ENCODE measurements at places on chromosomes 2 and 18.

- H3K27ac ChIP-seq, result no peak overlapping the region
- no peak for DNase-seq
- no peaks in the 10 kb centered on the region for H3K36me3 ChIP-seq
Measured at GRCh38 chr2:149832324-149832723, 244.7 kb upstream of the MMADHC start.

DNA sequence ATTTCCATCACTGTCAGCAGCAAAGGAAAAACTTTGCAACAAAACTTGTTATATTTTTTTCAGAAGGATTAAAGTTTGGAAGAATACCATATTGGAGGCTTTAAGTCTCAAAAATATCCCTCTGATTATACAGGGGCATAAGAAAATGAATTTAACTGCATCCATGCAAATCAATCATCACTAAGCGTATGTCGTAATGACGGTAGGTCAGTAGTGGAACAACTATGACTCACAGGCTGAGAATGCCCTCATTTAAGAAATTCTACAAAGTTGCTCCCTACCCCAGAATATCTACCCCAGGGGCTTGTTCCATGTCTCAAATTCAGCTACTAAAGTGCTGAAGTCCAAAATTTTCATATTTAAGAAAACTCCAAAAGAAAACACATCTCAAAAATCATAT is 12.5 kb upstream of the NAB1 start:
- peaks cover 4% of the 10 kb centered on the region for H3K4me1 ChIP-seq
- H3K27ac ChIP-seq, result no peak overlapping the region
- H3K4me3 ChIP-seq, result no peak overlapping the region

DNA sequence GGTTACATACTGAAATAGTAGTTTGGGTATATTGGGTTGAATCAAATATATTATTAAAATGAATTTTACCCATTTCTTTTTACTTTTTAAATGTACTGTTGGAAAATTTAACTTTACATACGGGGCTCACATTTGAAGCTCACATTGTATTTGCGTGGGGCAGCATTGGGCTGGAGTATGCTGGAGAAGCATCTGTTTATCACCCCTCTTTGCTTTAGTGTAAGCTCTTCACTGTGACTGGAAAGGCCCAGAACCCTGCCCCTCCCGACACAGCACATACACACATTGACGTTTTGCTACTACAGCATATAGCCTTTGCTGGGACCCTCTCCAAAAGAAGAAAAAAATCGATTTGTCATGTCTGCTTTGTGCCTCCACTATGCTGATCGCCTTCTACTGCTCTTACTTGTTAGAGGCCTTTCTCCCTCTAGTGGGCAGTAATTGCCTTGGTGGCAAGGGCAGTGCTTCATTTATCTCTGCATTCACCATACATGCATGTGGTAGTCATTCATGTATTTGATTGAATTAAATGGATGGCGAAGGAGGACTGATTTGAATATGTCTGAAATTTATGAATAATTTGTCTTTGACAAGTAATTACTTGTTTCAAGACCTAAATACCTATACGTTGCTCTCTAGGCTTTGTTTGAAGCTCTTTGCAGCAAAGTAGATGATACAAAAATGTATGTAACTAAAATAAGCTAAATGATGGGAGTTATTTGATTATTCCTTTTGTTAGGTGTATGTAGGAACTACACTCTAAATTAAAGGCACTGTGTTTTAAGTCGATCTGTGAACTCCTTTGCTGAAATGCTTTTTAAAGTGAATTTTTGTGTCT is 37.4 kb downstream of the VAPA start:
- no peaks in the 10 kb centered on the region for H3K4me1 ChIP-seq
- H3K36me3 ChIP-seq, result peaks cover 9% of the 10 kb centered on the region
- no peaks in the 10 kb centered on the region for H3K27me3 ChIP-seq
- no peak overlapping the region for H3K4me3 ChIP-seq
- DNase-seq, result peak; percentile 85
- H3K27ac ChIP-seq, result peak overlapping the region; percentile 14

GRCh38 chr2:149021761-149022160 is 16.7 kb upstream of the LYPD6B start:
- H3K4me3 ChIP-seq, result no peak overlapping the region
- H3K4me1 ChIP-seq, result peaks cover 11% of the 10 kb centered on the region
- no peak overlapping the region for H3K27ac ChIP-seq
- no peaks in the 10 kb centered on the region for H3K36me3 ChIP-seq
- DNase-seq, result no peak
- no peaks in the 10 kb centered on the region for H3K27me3 ChIP-seq

DNA sequence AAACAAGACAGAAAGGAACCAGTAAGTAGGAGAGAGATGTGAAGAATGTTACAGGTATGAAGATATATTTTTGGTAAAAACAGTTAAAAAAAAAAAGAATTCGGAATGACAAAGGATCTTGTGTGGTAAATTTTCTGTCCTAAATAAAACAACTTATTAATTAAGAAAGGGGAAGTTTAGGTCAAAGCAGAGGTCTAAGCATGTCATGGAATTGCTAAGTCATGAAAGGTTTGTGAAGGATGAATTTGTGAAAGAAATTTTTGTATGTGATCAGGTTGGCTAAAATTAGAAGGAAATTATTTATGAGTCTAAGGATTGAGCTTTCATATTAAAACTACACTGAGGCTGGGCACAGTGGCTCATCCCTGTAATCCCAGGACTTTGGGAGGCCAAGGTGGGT is 11.1 kb upstream of the ALPG start:
- H3K4me3 ChIP-seq, result no peak overlapping the region
- no peak for DNase-seq
- H3K36me3 ChIP-seq, result no peaks in the 10 kb centered on the region
- H3K27ac ChIP-seq, result no peak overlapping the region
- no peaks in the 10 kb centered on the region for H3K4me1 ChIP-seq

DNA sequence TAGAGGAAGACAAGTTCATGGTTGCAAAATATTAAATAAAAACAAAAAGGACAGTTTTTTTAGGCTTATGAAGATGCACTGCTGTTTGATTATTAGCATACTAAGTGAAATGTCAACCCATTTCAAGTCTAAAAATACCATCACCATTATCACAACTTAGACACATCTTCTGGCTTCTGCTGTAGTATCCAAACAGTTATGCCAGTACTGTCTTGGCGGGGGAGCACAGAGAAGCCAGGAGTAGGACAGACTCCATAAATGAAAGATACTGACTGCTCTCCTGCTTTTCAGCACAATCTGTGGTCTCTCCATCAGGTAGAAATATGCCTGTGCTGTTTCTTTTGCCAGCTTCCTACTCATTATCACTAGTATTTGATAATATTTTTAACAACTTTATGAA is 179.2 kb upstream of the DSEL start:
- no peak overlapping the region for H3K27ac ChIP-seq
- no peak for DNase-seq
- no peaks in the 10 kb centered on the region for H3K36me3 ChIP-seq
- H3K4me3 ChIP-seq, result no peak overlapping the region
- H3K27me3 ChIP-seq, result no peaks in the 10 kb centered on the region

DNA sequence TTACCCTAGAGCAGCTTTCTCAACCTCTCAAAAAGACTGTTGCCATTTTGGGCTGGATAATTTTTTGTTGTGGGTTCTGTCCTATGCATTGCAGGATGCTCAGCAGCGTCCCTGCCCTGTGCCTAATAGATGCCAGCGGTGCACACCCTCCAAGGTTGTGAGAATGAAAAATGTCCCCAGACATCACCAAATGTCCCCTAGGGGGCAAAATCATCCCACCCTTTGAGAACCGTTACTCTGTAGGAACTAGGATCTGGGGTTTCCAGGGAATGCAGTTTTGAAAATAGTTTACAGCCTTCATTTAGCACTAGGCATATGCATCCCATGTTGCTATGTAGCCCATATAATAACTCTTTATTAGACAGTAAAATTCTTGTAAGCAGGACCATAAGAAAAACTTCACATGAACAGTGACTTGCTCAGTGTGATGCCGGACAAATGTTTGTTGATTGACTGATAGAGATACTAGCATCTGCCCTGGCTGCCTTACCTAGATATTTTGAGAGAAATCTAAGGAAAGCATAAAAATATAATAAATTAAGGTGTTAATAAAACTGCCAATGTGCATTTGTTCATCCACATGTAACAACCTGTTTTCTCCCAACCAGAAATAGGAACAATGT is 79.2 kb upstream of the EPC2 start:
- H3K4me1 ChIP-seq, result no peaks in the 10 kb centered on the region
- no peak for DNase-seq
- no peaks in the 10 kb centered on the region for H3K27me3 ChIP-seq
- no peak overlapping the region for H3K4me3 ChIP-seq

DNA sequence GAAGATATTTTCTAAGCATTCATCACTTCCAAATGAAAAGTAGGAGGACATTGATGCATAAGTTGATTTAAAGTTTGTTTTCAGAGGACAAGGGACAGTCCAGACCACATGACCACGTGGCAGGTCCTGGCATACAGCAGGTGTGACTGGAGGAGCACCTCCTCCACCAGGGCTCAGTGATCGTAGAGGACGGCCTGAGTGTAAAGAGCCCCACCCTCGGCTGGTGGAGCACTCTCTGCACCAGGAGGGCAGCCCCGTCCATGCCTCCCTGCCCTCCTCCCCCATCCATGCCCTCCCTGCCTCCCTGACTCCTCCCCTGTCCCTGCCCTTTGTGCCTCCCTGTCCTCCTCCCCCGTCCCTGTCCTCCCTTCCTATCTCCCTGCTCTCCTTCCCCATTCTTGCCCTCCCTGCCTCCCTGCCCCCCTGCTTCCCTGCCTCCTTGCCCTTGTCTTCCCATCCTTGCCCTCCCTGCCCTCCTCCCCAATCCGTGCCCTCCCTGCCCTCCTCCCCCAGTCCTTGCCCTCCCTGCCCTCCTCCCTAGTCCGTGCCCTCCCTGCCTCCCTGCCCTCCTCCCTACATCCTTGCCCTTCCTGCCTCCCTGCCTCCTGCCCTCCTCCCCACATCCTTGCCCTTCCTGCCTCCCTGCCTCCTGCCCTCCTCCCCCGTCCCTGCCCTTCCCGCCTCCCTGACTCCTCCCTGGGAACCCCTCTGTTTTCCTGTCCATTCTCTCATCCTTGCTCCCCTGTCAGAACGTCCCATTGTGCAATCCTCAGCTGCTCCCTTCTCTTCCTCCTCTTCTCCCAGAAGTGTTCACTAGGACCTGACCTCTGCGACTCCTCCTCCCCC is 47.9 kb downstream of the ANKMY1 start:
- no peaks in the 10 kb centered on the region for H3K36me3 ChIP-seq
- H3K27me3 ChIP-seq, result no peaks in the 10 kb centered on the region
- no peak overlapping the region for H3K27ac ChIP-seq
- no peak overlapping the region for H3K4me3 ChIP-seq
- no peak for DNase-seq
- no peaks in the 10 kb centered on the region for H3K4me1 ChIP-seq

DNA sequence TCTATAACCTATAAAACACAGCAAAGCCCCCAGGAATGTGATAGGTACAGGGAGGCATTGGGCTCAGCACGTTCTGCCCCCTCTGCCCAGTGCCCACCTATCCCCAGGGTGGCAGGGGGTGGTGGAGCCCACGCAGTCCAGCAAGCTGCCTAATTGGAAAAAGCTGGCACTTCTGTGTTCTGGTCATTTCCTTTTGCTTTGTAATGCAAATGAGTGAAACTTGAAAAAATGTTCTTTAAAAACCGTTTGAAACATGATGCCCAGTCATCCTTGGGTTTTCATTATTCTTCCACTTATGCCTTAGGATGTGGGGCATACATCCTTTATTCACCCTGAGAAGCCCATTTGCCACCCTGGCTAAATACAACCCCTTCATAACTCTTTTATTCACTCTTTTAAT is 89.9 kb upstream of the LTBP1 start:
- H3K4me1 ChIP-seq, result no peaks in the 10 kb centered on the region
- H3K36me3 ChIP-seq, result no peaks in the 10 kb centered on the region
- no peak overlapping the region for H3K27ac ChIP-seq
- DNase-seq, result no peak
- no peaks in the 10 kb centered on the region for H3K27me3 ChIP-seq

DNA sequence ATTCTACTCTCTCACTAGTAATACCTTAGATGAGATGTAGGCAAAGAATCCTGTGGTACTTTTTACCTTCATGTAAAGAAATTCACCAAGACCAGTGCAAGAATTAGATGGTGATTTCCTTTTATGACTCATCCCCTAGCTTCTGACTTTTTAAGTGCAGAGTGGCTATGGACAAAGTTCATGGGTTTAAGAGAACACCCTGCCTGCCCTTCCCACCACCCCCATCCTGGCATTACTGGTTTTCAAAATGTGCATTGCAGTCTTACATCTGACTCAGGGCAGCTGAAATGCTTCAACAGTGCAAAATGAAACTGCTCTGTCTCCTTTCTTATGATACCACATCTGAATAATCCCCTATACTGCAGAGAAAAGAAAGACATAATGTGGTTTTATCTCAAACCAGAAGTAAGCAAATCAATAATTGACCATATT is 22.6 kb downstream of the MAIP1 start:
- H3K36me3 ChIP-seq, result no peaks in the 10 kb centered on the region
- peaks cover 5% of the 10 kb centered on the region for H3K4me1 ChIP-seq
- DNase-seq, result no peak
- H3K27ac ChIP-seq, result no peak overlapping the region
- H3K27me3 ChIP-seq, result no peaks in the 10 kb centered on the region
- H3K4me3 ChIP-seq, result no peak overlapping the region

DNA sequence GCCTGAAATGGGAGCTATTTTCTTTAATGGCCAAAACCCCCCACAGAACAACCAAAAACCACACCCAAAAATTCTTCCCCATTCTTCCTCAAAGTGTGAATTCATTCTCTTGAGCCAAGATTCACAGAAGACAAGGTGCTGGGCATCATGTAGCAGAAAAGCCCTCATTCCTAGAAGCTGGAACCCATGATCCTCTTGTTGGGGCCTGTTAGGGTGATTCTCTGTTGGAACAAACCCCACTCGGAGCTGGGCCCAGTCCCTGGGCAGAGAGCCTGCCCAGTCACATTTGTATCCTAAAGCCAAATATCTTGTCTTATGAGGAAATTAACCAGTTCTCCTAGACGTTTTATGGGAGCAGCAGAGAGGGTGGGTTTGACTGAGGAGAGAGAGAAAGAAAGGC is 22.8 kb upstream of the VPS4B start:
- no peak for DNase-seq
- H3K4me3 ChIP-seq, result no peak overlapping the region
- no peaks in the 10 kb centered on the region for H3K36me3 ChIP-seq
- H3K4me1 ChIP-seq, result no peaks in the 10 kb centered on the region
- no peaks in the 10 kb centered on the region for H3K27me3 ChIP-seq

- no peak overlapping the region for H3K27ac ChIP-seq
- H3K4me1 ChIP-seq, result no peaks in the 10 kb centered on the region
- no peaks in the 10 kb centered on the region for H3K36me3 ChIP-seq
- no peak overlapping the region for H3K4me3 ChIP-seq
Measured at GRCh38 chr2:1461507-1462390, 48.5 kb downstream of the TPO start.

DNA sequence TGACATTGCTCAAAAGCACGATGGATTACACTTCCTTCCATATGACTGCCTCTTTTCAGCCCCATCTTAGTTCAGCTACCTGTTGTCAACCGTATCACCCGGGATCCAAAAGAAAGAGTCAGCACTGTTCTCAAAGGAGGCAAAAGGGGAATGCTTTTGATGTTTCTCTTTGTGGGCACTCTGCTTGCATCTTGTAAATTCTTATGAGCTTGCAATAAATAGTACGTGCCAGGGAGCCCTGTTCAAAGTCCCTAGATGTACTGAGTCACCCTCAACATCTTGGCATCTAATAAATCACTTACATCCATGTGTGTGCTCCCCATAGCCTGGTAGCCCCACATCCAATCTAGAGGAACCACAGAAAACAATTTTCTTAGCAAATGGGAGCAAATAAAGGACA is 256.9 kb downstream of the SUCLG1 start:
- H3K4me1 ChIP-seq, result no peaks in the 10 kb centered on the region
- H3K27me3 ChIP-seq, result no peaks in the 10 kb centered on the region
- DNase-seq, result no peak
- no peak overlapping the region for H3K4me3 ChIP-seq
- H3K27ac ChIP-seq, result no peak overlapping the region
